Type B pancreatic cell (in vitro differentiated cells): ENCODE measurements at places on chromosomes 7 and 10.

DNA sequence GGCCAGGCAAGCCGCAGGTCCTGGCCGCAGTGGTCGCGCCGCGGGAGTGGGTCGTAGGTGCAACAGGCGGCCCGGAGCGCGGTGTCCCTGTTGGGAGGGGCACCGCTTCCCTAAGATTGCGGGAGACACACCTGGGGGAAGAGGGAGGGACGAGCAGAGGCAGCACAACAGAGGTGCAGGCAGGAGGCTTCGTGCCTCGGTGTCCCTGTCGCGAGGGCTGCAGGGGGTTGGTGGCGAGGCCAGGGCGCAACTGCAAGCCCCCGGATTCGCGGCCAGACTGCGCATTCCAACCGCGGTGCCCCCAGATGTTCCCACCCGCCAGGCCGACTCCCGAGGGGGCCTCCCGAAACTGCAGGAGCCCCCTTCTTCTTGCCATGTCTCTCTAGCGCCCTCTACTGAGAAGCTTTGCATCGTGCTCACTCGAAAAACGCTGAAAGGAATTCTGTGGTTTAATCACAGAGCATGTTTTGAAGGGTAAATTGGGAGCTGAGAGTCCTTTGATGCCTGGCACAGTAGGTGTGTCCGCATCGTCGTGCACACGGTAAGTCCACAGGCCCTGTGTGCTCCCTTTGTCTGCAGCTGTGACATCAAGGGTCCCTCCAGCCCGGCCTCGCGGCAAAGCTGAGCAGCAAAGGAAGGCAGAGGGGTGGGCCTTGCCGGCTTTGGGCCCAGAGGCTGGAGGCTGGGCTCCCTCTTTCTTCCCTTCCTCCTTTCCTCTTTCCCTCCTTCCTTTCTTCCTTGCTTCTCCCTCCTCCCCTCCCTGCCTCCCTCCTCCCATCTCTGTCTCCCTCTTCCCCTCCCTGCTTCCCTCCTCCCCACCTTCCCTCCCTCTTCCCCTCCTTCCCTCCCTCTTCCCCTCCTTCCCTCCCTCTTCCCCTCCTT, 6.2 kb upstream of the MBL2 start:
- no peak for DNase-seq

GRCh38 chr7:2945171-2945570, 98.5 kb downstream of the CARD11 start:
- no peak for DNase-seq

GRCh38 chr10:28601012-28601411, 68.1 kb downstream of the WAC start:
- no peak for DNase-seq

- DNase-seq = no peak
These were observed 4.3 kb downstream of the SHH start for GRCh38 chr7:155807789-155808548.

DNA sequence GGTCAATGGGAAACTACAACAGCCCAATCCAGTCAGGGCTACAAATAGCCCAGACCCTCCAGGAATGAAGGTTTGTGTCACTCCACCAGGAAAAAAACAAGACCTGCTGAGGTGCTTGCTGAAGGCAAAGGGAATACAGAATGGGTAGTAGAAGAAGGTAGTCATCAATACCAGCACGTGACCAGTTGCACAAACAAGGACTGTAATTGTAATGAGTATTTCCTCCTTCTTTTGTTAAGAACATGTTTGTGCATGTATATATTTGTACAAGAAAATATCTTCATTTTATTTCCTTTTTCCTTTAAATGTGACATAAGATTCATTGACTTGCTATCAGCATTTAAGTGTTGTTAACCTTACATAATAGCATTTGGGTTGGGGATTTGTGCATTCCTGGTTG, 229.3 kb downstream of the IMMP2L start:
- no peak for DNase-seq

GRCh38 chr7:137547485-137547884, 204.0 kb upstream of the PTN start:
- no peak for DNase-seq

DNA sequence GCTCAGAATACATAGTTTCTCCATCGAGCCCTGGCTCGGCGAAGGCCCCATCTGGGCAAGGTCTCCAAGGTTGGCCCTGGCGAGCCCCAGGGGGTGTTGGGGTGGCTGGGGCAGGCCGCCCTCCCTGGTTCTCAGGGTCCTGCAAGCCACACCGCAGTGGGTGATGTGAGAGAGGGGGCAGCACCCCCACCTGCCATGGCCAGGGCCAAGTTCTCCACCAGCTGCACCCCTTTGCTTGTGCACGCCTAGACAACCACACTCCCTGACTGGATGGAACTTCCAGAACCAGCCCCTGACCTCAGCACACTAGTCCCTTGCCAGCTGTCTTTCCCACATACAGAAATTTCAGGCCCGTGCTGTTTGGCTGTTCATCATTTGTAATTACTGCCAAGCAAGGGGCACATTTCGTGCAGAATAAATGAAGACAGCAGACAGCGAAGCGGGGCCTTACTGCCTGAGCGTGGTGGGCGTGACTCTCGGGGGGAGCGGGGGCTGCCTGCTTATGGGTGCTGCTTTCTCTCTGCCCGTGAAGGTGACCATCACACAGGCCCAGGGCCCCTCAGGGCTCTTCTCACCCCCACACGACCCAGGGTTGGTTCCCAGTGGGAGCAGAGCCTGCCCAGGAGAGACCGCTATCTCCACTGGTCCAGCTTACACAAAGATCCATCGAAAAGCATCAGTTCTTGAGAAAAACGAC, 85.9 kb downstream of the ADARB2 start:
- DNase-seq = peak; percentile 67

DNA sequence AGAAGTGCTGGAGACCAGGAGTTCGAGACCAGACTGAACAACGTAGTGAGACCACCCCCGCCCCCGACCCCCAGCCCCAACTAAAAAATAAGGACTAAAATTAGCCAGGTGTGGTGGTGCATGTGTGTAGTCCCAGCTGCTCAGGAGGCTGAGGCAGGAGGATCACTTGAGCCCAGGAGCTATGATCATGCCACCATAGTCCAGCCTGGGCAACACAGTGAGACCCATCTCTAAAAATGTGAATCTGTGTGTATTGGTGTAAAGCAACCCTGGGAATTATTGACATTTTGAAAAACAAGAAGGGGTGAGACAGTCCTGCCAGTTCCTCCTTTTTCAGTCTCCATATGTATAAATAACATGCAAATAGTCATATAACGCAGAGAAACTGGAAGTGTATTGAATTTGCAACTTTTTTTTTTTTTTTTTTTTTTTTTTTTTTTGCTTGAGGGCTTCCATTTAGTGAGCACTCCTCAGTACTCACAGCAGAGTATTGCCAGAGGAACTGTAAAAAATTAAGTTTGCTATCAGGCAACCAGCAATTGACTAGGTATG, 3.4 kb upstream of the ITGB1 start:
- no peak for DNase-seq

GRCh38 chr10:5293691-5294550, 70.8 kb upstream of the UCN3 start:
- DNase-seq = no peak

GRCh38 chr10:9828110-9828509, 1189.6 kb upstream of the CELF2 start:
- DNase-seq = no peak

DNA sequence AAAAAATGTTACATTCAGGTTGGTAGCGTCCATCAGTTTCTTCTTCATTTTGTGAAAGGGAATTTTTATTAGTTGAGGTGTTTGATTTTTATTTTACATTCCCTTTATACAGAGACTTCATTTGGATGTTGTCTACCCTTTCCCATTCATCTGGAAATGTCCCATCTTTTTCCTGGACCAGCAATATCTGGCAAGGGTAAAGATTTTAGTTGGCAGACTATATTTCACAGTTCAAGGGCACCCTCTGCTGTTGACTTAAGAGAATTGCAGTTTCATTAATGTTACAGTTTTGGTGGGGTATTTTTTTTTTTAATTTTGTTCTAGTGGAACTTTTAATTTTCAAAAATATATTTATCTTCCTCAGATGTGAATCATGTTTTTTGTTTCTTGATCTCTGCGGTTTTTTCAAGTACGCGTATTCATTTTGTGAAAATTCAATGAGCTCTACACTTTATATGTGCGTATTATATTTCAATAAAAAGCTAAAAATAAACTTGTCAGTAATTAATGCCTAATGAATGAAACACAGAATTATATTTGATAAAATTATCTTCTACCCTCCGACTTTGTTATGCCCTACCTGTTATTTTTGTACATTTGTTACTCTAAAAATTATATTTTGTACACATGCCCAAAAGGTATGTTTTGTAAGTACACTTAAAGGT, 97.9 kb upstream of the KLF14 start:
- no peak for DNase-seq

DNA sequence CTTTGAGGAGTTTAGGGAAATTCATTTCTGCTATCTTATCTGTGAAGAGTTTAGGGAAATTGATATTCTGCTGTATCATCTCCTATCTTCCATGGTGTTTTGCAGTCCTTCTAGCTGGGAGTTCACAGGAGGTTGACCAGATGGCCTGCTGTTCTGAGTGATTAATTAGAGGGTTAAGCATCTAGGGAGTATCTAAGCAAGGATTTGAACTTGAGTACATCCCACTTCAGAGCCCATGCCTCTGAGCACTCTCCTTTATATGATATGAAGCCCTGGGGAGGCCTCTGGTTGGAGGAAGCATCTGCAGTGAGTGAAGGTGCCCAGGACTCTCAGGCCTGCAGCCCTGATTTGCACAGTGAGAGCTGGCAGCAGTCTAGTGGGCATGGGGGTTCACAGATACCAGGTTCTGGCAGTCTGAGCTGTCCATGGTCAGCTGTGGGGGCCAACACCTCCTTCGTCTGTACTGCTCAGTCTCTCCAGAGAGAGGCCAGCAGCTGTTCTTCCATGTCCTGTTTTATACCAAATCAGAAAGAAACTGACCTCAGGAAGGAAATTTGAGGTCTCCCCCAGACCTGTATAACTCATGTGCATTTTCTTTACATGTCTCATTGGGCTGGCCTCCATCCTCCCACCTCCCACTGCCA, 156.9 kb downstream of the PLCE1 start:
- DNase-seq = no peak

- DNase-seq = no peak
These were observed 8.0 kb downstream of the COA1 start for GRCh38 chr7:43721193-43721806.

DNA sequence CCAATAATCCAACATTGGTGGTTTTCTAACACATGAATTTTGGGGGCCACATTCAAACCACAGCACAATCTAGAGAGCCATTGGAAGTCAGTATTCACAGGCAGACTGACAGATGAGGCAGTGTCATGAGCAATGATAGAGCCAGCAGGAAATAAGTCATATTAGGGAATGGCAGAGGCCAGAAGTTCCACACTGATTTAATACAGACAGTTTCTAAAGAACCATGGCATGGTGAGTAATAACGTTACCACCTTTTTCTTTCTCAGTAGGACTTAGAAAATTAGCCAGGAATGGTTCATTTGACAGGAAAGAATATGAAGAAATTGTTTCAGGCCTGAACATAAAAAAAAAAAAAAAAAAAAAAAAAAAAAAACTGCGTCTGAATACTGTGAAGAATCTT, 210.3 kb downstream of the GPAM start:
- DNase-seq = no peak

DNA sequence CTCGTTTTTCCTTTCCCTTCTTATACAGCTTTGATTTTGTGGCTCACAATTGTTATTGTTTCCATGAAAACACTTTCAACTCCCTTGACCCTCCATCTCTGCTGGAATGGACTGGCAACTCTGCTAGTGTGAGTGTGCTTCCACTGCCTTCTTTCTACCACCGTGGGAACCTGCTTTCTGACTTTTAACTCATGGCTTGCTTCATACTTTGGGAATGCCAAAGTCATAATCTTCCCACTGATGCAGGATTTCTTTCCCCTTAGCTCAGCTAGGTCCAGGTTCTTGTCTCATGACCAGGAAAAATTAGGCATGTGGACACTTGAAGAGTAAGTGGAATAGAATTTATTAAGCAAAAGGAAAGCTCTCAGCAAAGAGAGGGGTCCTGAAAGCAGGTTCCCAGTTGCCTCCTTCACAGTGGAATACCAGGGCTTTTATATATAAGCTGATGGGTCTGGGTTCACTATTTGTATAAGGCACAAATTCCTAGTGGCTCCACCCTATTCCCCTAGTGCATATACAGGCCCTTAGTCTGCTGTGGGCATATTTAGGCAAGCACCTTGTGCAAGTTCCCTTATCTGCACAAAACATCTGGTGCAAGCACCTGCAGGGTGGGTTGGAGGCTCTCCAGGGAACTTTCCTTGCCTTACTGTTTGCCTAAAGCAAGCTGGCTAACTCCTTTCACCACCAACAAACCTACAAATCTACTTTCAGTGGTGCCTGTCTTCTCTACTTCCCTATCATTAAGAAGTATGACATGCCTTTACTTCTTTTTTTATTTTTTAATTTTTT, 119.5 kb downstream of the CFAP58 start:
- no peak for DNase-seq

- DNase-seq = no peak
These were observed 197.7 kb downstream of the TCERG1L start for GRCh38 chr10:131113709-131114291.

- DNase-seq = no peak
These were observed 126.3 kb downstream of the NRP1 start for GRCh38 chr10:33208166-33208565.

GRCh38 chr10:71353639-71354038, 34.6 kb downstream of the SLC29A3 start:
- DNase-seq = no peak

GRCh38 chr10:116699471-116700150, 42.8 kb downstream of the HSPA12A start:
- DNase-seq = no peak

- no peak for DNase-seq
These were observed 7.5 kb downstream of the NRP1 start for GRCh38 chr10:33326933-33327332.

DNA sequence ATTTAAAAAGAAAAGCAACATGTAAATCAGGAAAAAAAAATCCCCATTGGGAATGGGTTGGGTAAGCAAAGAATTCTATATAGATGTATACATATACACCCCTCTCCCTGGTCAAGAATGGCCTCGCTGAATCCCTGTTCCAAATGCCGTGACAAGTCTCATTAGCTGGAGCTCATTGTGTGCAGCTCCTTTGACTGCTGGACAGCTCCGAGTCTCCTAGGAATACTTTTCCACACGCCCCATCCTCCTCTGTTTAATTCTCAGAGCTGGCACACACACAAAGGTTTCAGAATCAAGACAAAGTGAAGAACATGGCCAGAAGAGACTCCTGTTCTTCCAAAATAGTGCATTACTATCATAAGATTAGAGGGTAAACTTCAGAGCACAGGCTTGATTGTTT, 130.9 kb upstream of the MKLN1 start:
- DNase-seq = no peak

DNA sequence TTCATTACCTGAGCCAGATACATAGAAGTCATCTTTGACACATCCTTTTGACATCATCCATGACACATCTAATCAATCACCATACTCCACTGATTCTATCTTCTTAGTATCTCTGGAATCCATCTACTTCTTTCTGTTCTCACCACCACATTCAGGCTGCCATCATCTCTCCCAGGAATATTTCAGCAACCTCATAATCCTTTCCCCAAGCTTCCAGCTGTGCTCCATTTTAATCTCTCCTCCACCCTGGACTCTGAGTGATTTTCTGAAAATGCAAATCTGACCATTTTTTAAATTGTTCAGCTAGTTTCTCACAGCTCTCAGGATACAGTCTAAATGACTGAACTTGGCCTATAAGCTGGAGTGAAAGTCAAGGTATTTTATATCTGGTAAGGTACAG, 2.5 kb upstream of the BTRC start:
- DNase-seq = no peak
